Inflammatory macrophage treated with lipopolysaccharide for 4 hours (primary cell): ENCODE measurements at places on chromosomes 3 and 15.

DNA sequence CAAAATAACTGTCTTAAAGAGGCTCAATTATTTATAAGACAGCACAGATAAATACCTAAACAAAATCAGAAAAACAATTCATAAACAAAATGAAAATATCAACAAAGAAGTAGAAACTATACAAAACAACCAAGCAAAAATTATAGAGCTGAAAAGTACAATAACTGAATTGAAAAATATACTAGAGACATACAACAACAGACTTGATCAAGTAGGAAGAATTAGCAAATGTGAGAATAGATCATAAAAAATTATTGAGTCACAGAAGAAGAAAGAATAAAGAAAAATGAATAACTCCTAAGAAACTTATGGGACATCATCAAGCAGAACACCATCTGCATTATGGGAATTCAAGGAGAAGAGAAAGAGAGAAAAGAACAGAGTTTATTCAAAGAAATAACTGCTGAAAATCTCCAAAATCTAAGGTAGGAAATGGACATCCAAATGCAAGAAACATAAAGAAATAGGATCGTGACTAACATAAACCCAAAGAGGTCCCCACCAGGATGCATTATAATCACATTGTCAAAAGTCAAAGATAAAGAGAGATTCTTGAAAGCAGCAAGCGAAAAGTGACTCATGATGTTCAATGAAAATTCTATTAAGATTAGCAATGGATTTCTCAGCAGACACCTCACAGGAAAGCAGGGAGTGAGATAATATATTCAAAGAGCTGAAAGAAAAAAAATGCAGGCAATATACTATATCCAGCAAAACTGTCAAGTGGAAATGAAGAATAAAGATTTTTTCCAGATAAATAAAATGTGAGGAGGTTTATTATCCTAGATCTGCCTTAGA, 85.9 kb downstream of the DCLK3 start:
- no peak for DNase-seq

DNA sequence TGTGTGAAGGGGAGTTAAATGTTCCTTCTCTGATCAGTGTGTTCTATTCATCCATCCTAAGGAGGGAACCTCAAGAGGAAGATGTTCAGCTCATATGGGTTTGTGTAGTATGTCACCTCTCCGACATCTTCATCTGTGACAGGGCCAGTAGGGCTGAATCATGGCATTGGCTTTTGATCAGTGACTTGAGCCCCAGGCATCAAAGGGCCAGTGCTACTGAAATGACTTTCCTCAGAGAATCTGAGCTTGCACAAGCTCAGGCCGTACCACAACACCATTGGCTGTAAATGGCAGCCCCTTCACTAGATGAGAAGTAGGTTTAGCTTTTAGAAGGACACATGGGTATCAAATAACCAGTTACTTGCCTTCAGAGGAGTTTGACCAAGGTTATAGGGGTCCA, 183.2 kb upstream of the NR2E3 start:
- DNase-seq, result no peak

GRCh38 chr3:46708401-46709156, 7.4 kb downstream of the TMIE start:
- DNase-seq, result no peak

DNA sequence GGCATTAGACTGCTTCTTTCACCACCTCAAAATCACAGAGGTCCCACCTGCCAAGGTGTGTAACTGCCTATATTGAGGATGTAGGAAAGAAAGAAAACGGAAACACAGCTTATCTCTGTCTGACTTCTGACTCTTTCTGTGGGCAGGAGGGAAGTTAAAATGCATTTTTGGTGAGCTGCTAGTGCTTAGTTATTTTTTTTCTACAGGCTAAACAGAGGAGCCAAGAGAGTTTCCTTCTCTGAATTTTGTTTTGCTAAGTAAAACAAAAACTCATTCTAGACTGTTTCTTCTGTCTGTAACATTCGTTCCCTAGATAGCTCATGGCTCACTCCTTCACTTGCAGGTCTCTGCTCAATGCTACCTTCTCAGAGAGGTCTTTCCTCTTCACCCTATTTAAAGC, 18.8 kb upstream of the AMOTL2 start:
- DNase-seq, result no peak

DNA sequence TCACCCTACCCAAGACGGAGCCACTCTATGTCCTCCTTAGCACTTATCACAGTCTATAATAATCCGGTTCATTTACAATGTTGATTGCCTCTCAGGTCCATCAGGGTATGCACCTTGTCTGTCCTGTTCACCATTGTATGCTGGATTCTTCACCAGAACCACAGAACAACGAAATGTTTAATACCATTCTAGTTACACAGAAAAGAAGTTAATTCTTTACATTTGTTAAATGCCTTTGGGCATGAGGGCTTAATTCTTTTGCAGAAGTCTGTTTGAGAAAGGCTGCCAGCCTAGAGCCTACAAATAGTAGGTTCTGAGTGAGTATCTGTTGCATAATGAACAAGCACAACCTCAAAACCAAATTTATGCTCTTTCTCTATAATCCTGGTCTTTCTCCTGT, 22.6 kb downstream of the TTC23 start:
- no peak for DNase-seq

- no peak for DNase-seq
These were observed 620.8 kb upstream of the MDFIC2 start for GRCh38 chr3:70933105-70933810.

- DNase-seq, result no peak
These were observed 104.0 kb upstream of the C15orf61 start for GRCh38 chr15:67416891-67417290.

GRCh38 chr15:30770759-30771158, 133.0 kb upstream of the FAN1 start:
- no peak for DNase-seq

DNA sequence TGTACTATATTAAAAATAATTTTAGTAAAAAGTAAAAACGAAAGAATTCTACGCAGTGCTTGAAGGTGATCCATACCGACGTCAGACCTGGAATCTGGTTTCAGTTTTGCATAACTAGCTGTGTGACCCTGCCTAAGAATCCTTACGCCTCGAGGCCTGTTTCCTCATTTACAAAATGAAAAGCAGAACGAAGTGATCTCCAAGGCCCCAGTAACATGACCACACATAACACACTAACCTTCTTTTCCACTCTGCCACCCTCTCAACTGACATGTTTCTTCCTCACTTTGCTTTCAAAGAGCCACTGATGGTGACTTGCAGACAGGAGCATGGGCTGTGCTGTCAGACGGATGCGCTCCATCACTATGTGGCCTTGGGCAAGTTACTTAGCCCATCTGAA, 4.8 kb downstream of the MESD start:
- peak; percentile 97 for DNase-seq

DNA sequence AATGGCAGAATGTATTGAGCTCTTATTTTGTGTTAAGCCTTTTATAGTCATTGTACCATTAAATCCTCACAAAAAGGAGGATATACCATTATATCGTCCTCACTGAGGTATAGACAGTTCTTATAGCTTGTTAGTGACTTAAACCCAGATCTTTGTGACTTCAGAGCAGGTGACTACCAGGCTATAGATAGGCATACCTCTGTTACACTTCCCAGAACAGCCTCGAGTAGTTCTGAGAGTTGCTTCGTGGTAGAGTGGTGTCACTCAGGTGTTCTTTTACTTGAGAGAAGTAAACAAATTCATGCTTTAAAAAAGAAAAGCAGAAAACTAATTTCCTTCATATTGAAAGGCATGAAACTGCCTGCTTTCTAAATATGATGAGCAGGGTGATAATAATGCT, 59.9 kb downstream of the SEC22A start:
- no peak for DNase-seq

DNA sequence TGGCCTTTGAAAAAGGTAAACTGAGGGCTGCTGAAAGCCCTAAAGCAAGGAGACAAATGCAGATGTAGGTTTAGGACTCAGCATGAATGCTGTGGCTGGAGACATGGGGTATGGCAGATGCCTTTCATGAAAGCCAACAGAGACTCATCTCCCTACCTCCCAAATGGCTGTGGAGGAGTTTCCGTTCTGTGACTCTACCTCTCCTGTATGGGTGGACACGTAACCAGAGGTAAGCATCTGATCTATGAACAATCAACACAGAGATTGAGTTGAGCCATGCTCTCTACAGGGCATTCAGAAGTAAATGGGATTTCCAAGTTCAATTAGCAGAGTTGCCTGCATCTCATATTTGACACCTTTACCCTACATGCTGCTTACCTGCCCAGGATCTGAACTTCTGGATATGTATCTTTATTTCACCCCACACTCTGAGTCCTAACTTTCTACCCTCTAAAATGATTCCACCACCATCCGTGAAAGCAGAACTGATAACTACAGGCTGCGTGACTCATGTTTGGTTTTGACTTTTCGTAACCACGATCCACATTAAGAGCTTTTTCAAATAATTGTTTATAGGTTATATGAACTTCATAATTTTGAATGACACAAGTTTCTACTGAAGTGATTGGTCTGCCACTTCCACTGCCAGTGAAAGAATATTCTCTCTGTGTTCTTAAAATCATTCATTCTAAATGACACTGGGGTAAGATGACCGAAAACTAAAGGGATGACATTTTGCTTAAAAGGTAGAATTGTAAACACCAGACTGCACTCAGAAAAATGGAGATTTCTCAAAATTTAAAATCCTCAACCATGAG, 1058.7 kb downstream of the FHIT start:
- DNase-seq, result peak; percentile 10

DNA sequence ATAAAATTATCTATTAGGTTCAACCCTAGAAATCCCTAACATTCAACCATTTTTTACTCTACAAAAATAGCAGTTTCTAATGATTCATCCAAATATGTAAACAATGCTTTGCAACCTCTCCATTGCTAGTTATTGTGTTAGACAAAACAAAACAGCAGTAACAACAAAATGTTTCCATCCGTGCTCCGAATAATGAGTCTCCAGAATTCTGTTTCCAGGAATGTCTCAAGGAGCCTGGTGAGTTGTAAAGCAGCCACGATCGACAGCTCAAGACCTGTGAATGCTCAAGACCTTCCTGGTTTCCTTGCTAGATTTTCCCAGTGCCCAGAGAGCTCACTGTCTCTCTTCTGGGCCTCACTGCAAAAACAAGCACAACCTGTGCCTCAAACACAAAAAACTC, 49.9 kb downstream of the CHRD start:
- no peak for DNase-seq

GRCh38 chr3:121295979-121296378, 249.8 kb downstream of the POLQ start:
- DNase-seq, result no peak

GRCh38 chr3:5149306-5149880, 27.3 kb downstream of the ARL8B start:
- no peak for DNase-seq

GRCh38 chr15:77608774-77609173, 23.9 kb downstream of the LINGO1 start:
- DNase-seq, result no peak

GRCh38 chr15:91318931-91319330, 218.9 kb downstream of the SV2B start:
- DNase-seq, result no peak

- DNase-seq, result no peak
These were observed 71.6 kb upstream of the ZNF280D start for GRCh38 chr15:56804938-56805337.

DNA sequence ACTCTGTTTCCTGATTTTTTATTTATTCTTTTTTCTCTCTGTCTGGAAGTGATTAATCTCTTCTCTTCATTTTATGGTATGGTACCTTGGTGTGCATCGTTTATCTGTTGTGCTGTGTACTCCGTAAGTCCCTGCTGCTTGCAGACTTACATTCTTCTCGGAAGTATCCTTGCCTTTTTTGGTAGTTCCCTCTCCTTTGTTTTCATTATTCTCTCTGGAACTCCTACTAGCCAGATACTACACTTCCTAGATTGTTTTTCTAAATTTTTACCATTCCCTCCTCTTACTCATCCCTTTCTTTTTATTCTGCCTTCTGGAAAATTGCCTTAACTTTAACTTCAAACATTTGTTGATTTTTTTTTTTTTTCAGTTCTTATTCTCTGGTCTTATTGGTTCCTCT, 27.2 kb downstream of the PIK3CA start:
- DNase-seq, result no peak

GRCh38 chr15:86961669-86962068, 882.0 kb downstream of the AGBL1 start:
- no peak for DNase-seq

DNA sequence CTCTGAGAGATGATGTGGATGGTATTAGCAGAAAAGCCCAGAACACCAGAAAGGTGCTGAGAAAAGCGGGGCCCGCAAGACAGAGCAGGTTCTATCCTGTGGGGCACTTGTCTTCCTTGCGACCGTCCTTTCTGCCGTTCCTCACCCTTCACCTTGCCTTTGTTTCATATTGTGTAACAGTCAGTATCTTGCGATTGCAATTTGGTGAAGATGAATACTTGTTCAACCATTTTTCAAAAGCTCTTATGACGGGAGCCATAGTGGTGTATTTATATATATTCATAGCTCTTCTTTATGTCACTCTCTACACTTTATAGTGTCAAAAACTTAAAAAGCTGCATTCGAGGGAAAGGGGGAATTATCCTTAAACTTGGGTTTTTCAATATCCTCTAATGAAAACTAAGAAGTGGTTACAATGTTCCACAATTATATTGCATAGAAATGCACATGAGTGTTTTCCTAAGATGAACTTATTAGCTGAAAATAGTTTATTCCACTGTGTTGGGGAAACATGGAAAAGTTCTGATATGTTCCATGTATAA, 797 bp downstream of the MAP3K13 start:
- no peak for DNase-seq

GRCh38 chr3:16240229-16241023, 24.3 kb downstream of the DPH3 start:
- peak; percentile 89 for DNase-seq
